ENCODE measurements at places on chromosomes 7 and 10.

DNA sequence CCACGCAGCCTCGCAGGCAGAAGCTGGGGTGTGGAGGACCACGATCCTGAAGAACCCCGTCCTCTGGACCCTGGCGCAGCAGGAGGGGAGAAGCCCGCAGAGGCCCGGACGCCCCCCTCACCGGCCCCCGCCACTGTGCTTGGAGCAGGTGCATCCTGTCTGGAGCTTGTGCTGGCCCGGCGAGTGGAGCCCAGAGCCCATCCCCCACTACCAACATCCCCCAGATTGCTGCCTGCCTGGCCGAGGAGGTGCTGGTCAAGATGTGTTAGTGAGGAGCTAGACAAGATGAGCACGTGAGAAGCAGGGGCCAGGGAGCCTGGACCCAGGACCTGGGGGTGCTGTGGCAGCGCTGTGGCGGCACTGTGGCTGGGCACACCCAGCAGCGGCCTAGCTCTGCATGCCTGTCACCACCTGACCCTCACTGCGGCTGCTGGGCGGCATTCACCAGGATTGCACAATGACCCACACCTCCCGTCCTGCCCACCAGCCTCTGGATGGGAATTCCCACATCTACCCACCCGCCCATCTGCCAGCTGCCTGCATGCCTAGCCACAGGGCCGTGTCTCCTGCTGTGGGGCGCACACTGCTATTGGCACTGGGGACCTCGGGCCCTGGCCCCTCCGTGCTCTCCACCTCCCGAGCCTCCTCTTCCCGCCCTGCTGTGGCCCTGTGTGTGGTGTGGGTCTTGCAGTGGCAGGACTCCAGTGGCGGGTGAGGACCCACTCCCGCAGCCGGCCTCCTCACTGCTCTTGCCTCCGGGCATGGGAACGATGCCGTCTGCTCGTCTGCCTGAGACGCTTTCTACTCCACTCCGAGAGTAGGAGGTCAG, 11.8 kb downstream of the GPR146 start:
- DNase-seq, result no peak

DNA sequence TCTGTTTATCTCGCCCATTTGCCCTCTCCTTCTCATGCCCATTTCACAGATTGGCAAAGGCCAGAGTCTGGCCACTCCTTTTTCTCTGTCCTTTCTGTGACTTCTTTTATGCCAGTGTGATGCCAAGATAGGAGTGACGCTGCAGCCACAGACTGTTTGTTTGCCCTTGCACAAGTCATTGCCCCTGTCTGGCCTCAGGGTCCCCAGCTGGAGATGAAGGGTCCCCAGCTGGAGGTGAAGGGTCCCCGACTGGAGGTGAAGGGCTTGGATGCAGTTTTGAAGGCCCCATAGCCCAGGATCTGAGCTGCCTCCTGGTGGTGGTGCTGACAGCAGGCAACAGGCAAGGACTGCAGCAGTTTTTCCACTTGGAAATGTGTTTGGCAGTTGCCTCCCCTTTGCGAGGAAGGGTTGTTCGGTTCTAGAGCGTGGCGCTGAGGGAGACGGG, 50.8 kb upstream of the SLC29A3 start:
- no peak for DNase-seq

DNA sequence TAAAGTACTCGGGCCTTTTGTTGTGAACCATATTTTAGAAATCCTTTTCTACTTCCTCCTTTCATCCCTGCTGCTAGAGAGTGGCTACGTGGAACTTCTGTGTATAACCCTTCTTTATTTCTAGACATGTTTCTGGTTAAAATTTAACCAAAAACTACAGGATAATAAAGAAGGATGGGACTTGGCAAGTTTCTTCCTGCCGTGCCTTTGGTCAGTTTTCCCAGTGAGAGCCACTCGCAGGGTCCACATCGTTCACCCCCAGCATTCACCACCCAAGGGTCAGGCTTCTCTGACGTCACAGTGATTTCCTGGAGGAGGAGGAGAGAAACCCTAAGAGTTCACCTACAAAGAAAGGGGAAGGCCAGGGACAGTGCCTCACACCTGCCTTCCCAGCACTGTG, 45.4 kb downstream of the NKX6-2 start:
- no peak for DNase-seq

- DNase-seq, result no peak
These were observed 149.1 kb upstream of the WDR11 start for GRCh38 chr10:120702032-120702431.

- DNase-seq, result no peak
These were observed 14.9 kb upstream of the GIMAP8 start for GRCh38 chr7:150435390-150436073.

DNA sequence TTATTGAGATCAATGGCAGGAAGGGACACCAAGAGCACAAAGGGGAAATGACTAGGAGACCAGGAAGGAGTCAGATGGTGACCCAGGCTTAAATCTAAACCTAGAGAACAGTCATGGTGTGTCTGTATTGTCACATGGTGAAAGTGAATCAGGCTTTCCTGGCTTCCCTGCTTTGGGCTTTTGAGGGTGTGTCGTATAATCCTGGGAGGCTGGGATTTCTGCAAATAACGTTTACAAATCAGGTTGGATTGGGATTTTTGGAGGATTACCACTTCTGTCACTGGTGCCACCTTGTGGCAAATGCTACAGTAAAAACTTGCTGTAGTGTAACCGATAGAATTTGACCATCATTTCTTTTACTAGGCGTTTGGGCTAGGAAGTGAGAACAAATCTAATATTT, 502.6 kb downstream of the NRG3 start:
- DNase-seq, result no peak

- no peak for DNase-seq
These were observed 499.1 kb upstream of the PODXL start for GRCh38 chr7:132055336-132056120.

DNA sequence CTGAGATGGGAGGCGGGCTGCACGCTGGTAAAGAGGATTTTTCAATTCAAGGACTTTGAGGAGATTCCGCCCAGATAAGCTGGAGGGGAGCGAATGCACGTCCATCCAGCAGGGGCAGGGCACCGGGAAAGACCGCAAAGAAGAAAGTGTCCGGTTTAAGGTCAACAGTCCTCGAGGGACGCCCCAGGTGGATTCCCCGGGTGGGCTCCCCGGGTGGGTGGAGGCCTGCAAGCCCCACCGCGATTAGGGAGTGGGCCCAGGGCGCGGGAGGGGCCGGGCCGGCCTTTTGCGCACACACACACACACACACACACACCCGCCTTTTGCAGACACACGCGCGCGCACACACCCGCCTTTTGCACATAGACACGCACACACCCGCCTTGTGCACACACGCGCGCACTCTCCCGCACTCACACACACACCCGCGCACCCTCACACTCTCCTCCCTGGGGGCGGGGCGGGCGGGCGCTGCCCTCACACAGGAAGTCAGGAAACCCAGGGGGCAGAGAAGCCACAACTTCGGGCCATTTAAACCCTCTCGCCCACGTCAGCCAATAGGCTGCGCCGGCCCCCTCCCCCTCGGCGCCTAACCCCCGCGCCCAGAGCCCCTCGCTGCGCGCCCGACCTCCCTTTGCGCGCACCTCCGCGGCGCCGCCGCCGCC, 615 bp downstream of the ARHGAP12 start:
- peak; percentile 31 for DNase-seq

DNA sequence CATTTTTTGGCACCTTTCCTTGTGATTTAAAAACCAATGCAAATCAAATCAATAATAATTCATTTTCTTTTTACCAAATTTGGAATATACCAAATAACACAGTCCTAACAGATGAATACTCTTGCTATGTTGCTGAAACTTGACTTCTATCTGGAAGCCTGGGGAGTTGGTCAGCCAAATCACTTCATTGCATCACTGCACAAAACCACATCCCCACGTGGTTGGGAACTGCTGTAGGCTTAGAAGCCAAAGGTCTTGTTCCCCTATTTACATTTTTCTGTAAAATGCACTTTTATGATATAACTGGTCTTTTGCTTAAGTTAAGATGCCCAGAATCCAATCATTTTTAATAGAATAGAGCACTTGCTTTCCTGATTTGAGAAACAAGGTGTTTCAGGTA, 15.2 kb downstream of the GPR85 start:
- DNase-seq, result no peak

Measured in activated T-helper 1 cell treated with anti-CD3 and anti-CD28 coated beads, Interleukin-2, amount 50 U/mL, for 16 hours (primary cell).